Stimulated activated CD8-positive, alpha-beta memory T cell treated with anti-CD3 and anti-CD28 coated beads, Interleukin-2, amount 100 ng/mL, for 1 hour (primary cell): ENCODE measurements at places on chromosomes 1 and 21.

DNA sequence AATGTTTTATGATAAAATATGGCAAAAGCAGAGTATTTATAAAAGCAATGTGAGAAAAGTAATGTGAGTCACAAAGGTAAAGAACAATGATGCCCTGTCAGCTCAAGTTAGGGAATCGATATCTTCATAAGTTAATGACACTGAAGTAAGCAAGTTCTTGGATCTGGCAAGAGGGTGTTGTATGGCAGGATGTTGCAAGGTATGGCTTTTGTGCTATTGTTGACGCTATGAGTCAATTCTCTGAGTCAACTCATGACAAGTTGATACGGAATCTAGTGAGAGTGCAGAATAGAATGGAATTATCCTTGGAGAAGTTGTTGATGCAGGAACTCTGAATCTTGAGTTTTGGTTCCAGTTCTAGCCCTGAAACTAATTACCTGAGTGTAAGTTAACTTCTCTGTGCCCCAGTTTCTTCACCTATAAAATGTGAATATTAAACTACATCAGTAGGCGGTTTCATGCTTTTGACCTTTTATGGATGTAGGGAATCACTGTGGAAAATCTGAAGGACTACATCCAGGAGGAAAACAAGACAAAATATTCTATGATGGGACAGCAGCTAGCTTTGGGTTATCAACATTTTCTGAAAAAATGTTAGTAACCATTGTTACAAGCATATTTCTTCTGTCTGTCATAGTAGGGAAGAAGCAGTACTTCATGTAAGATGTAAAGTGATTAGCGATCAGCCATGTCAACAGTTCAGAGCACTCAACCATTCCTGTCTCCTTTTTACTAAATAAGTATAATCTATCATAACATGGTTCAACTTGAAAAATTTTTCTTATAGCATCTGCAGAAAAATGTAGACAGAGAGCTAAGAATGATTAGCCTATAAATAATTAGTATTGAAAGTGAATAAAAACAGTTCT lies 96.9 kb downstream of the ATP6V1G3 start:
- DNase-seq, result no peak

- DNase-seq, result no peak
These were observed 244.6 kb downstream of the TRABD2B start for GRCh38 chr1:47752559-47752958.

- no peak for DNase-seq
These were observed 62.1 kb downstream of the CLIC6 start for GRCh38 chr21:34730756-34731445.

- DNase-seq, result no peak
These were observed 20.7 kb downstream of the C1QB start for GRCh38 chr1:22673486-22674409.

- no peak for DNase-seq
These were observed 53.4 kb downstream of the FBXO2 start for GRCh38 chr1:11600836-11601235.

GRCh38 chr1:230422221-230422981 lies 3.7 kb downstream of the PGBD5 start:
- DNase-seq, result no peak

DNA sequence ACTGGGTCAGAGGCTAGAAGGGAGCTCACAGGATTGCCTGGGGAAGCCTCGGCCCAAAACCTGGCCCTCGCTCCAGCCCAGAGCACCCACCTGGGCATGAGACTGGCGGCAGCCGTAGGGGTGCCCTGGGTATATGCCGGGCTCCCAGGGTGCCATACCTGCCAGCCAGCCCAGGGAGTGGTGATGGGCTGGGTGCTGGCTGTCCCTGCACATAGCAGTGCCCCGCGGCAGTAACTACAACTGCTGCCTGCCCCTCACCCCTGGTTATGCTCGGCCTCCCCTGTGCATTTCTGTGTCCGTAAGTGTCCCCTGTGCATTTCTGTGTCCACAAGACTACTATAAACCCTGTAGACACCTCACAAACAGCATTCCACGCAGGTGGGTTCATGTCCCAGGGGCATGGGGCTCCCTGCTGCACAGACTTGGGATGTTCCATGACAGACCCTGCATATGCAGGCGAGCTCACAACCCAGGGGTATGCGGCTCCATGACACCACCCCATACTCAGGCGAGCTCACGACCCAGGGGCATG lies 5.8 kb upstream of the SPATC1L start:
- DNase-seq, result no peak

- DNase-seq, result no peak
These were observed 27.6 kb upstream of the SNX27 start for GRCh38 chr1:151584278-151584677.

GRCh38 chr1:71667216-71667615 lies 586.4 kb upstream of the ZRANB2 start:
- no peak for DNase-seq
